ENCODE measurements at places on chromosomes 5 and 9. TPM values are rescaled to one million over a fixed set of nuclear protein-coding genes. Genes with fewer than 3 reads are reported as not detected.

The PCDHGA11 gene
- 2.7 TPM for total RNA-seq

The COL23A1 gene
- 2.6 TPM for total RNA-seq

The PCDHB2 gene
- total RNA-seq, result 26.3 TPM

The ENHO gene
- total RNA-seq, result 11.3 TPM

The RELL2 gene
- total RNA-seq, result 11.1 TPM

The NEUROG1 gene
- not detected for total RNA-seq

The AJM1 gene
- total RNA-seq, result 1.8 TPM

The DNAJA1 gene
- total RNA-seq, result 217 TPM

The TAF11L13 gene
- total RNA-seq, result not detected

The AQP3 gene
- total RNA-seq, result 1.6 TPM

The IL13 gene
- not detected for total RNA-seq

The IFNW1 gene
- not detected for total RNA-seq

The PDE4D gene
- total RNA-seq, result 1.7 TPM

The SPINK6 gene
- total RNA-seq, result not detected

The FAM221B gene
- total RNA-seq, result not detected

The ABO gene
- total RNA-seq, result 0.31 TPM

The RIGI gene
- 4.1 TPM for total RNA-seq

The SLC25A2 gene
- total RNA-seq, result not detected

The UBTD2 gene
- total RNA-seq, result 39.9 TPM

The ADAMTS12 gene
- 6.2 TPM for total RNA-seq

The TMEM232 gene
- 1.8 TPM for total RNA-seq

The SV2C gene
- 0.02 TPM for total RNA-seq

The PHF24 gene
- 0.68 TPM for total RNA-seq

The AMBP gene
- total RNA-seq, result 0.81 TPM

The CENPK gene
- total RNA-seq, result 41.6 TPM

The SLC23A1 gene
- not detected for total RNA-seq

The RASGEF1C gene
- total RNA-seq, result 0.90 TPM

The SRP19 gene
- total RNA-seq, result 82.5 TPM

The ZFYVE16 gene
- total RNA-seq, result 21.9 TPM

The FBXL7 gene
- total RNA-seq, result 14.6 TPM

The LCN12 gene
- total RNA-seq, result 2.1 TPM

The CATSPER3 gene
- 0.50 TPM for total RNA-seq

The ANKRD20A1 gene
- total RNA-seq, result 0.24 TPM

The CRHBP gene
- total RNA-seq, result not detected

The CAMK4 gene
- total RNA-seq, result 6.3 TPM

The ARL14EPL gene
- total RNA-seq, result not detected

The CARD9 gene
- 5.6 TPM for total RNA-seq

The HSPB3 gene
- not detected for total RNA-seq

The WNT8A gene
- total RNA-seq, result 0.26 TPM
